ENCODE measurements at places on chromosomes 12 and 14. TPM values are rescaled to one million over a fixed set of nuclear protein-coding genes. Genes with fewer than 3 reads are reported as not detected.
A peak's percentile ranks its signal among the peaks of the same experiment; 100 is the strongest.

The SARNP gene
- 52.0 TPM for total RNA-seq

The ASCL4 gene
- not detected for total RNA-seq

The C3AR1 gene
- 1.8 TPM for total RNA-seq

The SERPINA4 gene
- total RNA-seq, result not detected

The RASSF8 gene
- 33.8 TPM for total RNA-seq

The TGM1 gene
- 1.1 TPM for total RNA-seq

The MYF5 gene
- not detected for total RNA-seq

The CISTR gene
- total RNA-seq, result not detected

The PPP1R36 gene
- total RNA-seq, result 0.54 TPM

The MAP1LC3B2 gene
- total RNA-seq, result 1.4 TPM

The GPR84 gene
- 0.36 TPM for total RNA-seq

GRCh38 chr14:68124979-68125731 lies 305.6 kb downstream of the RAD51B start:
- no peak for DNase-seq

- DNase-seq, result no peak
Measured at GRCh38 chr12:107759410-107759809, 1.5 kb downstream of the PRDM4 start.

DNA sequence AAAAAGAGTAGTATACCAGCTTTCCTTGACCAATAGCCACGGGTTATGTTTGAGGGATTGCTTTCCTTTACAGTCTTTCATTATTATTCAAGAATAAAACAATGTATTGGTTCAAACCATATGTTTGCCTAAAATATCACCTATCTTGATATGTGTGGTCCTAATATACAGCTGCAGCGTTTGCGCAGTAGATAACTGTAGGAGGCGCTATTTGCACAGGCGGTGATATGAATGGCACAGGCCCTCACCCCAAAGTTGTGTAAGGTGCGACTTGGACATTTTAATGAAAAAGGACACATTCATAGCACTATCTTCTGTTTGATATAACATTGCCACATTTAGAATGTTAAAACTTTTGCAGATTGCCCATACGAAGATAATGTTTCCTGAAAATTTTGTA lies 298.4 kb downstream of the TRHDE start:
- DNase-seq, result no peak

DNA sequence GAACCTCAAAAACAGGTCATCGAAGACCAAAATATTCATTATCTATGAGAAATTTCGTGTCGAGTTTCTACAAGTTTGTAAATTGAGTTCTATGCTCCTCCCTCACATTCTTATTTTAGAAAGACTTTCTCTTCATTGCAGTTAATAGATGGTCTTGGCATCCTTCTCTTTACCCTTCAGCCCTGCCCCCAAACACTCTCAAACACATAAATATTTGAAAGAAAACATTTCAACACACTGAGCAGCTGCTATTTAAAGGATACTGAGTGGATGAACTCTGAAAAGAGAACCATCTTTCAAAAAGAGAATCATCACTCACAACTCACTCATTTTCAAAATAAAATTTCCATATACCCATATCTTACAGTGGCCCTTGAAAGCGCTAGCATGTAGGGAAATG lies 67.1 kb downstream of the NUAK1 start:
- no peak for DNase-seq

DNA sequence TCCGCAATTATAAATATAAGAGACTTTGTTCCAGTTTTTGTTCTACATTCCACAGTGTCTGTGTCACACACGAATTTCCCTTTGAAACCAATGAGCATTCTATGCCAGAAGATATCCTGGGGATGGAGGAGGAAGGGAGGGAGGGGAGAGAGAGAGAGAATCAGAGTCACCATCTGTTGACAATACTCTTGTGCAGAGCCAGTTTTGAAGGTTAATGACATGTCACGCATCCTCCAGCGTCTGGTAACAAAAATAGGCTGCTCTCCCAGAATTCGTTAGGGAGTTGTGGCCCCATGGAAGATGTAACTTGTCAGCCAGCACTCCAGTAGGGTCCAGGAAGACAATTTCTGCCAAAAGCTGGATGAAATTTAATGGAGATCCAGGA lies 213.5 kb upstream of the KRR1 start:
- DNase-seq, result peak; percentile 69

GRCh38 chr14:68112442-68112841 lies 292.9 kb downstream of the RAD51B start:
- no peak for DNase-seq

DNA sequence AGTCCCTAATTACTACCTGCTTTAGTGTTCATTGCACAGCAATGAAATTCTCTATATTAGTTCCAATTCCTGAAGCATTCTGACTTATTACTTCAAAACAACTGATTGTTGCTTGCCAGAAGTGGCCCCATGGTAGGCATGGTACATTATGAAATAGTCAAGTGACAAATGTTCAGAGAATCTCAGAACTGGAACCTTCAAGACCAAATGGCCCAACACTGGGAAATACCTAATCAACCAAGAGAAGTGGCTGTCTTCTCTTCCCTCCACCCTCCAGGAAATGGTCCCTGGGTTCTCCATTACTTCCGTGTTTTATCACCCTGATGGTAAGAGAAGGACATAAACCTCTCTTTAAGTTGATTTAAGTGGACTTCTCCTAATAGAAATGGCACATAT lies 49.9 kb downstream of the ITPR2 start:
- DNase-seq, result no peak

GRCh38 chr14:33254861-33255395 lies 316.2 kb downstream of the NPAS3 start:
- DNase-seq, result no peak

DNA sequence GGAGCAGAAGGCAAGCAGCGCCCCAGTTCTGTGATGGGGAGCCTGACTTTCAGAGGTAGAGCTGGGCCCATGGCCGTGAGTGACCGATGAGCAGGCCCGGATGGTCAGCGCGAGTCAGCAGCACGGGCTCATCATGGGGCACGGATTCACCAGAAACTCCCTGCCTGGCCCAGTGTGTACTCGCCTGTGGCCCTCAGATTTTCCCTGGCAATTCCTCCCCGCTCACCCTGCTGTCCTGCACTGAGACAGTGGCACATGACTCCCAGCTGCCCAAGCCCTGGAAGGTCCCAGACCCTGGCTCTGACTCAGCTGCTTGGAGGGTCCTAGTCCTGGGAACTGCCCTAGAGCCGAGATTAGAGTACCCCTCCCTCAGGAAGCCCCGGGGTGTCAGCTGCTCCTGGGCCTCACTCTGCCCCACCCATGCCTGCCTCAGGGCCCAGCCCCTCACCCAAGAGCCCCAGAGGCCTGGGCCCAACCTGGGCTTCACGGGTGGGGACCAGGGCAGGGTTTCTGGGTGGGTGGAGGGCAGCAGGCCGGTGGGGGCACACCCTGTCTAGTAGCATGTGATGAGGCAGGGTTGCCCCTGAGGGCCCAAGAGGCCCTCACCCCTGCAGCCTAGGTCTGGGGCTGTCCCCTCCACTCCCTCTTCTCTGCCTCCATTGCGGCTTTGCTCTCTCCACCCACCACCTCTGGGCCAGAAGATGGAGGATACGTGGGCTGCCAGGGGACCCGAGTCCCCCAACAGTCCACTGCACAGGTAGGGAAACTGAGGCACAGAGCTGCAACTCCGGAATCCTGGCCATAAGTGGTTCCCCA lies 8.4 kb downstream of the TRMT61A start:
- DNase-seq, result no peak

GRCh38 chr12:114680604-114681069 lies 3.3 kb downstream of the TBX3 start:
- DNase-seq, result no peak

GRCh38 chr12:5900533-5901205 lies 44.4 kb downstream of the ANO2 start:
- no peak for DNase-seq

- no peak for DNase-seq
Measured at GRCh38 chr14:59046746-59047145, 141.7 kb upstream of the DAAM1 start.

- no peak for DNase-seq
Measured at GRCh38 chr12:123471374-123472068, 13.6 kb downstream of the SNRNP35 start.

GRCh38 chr14:63308723-63309317 lies 9.9 kb downstream of the GPHB5 start:
- DNase-seq, result no peak

DNA sequence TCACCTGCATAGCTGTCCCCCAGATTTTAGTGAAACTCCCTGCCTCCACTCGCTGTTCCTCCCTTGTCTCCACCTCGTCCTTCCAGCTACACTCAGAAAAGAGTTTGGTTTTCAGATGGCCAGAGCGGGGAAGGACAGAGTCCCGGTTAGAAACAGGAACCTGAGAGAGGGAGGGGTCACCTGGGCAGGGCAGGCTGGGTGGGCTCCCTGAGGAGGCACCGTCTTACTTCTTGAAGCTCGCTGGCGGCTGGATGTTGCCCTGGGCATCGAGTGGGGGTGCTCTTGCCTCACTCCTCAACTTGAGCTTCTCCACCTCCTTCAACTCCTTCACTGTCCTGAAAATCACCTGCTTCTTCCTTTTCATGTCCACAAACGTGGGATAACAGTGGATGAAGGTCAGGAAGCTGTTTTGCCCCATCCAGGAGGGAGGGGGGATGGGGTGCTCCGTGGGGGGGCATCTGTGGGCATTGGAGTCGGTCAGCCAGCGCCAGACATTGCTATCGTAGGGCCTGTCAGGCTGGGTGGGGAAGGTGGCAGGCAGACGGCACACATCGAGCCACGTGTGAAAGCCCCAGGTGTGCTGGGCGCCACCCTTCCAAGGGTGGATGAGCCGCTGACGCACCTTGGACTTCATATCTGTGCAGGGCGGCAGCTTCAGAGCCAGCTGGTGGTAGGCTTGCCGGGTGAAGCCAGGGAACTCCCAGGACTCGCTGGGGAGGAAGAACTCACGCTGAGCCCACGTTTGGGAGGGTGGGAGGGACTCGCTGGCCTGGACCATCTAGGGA lies 2.0 kb downstream of the TEX52 start:
- DNase-seq, result no peak

DNA sequence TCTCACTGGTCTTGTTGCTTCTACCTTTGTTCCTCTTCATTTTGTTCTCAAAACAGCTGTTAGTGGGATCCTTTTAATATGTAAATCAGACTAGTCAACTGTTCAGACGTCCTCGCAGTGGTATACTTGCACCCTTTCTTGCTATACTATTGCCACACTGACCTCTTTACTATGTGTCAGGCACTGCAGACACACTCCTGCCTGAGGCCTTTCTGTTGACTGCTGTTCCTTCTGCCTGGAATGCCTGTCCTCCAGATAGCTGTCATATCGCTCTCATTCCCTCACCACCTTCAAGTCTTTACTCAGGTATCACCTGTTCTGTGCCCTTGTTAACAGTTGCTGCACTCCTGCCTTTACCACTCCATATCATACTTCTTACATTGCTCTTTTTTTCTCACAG lies 90.0 kb upstream of the TMEM263 start:
- DNase-seq, result no peak

DNA sequence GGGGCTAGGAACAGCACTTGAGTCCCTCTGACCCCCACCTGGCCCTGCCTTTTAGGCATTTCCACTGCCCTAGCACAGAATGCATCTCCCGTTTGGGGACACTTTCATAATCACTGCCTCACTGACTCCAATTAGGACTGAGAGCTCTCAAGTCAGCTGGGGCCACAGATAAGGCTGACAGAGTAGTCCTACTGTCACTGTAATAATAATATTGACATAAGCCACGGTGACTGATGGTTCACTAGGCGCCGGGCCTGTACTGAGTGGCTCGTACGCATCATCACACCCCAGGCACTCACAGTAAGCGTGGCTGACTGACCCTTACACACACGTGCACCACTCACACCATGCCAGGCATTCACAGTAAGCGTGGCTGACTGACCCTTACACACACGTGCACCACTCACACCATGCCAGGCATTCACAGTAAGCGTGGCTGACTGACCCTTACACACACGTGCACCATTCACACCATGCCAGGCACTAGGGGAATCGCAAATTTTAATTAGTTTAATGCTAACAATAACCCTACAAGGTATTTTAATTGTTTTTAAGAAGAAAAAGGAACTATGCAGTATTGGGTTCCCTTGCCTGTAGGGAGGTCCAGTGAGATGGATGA lies 87.7 kb downstream of the CHGA start:
- no peak for DNase-seq

GRCh38 chr14:49921401-49921800 lies 28.5 kb downstream of the ARF6 start:
- no peak for DNase-seq
